ENCODE measurements at places on chromosomes 2 and 18.

DNA sequence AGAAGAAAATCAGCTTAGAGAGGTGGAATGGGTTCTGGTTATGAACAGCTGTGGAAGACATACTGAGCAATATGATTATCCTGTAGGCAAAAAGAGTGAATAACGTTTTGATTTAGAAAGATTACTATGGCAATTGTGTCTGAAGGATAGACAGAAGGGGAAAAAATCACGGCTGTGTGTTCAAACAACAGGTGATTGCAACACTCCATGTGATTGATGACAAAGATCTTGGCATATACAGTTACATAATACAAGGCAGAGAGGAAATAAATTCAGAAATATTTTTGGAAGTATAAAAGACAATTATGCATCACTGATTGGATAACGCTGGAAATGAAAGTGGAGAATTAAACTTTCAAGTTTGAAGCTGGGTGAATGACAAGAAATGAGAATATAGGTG, 58.5 kb upstream of the KCNJ3 start:
- no peak for DNase-seq

DNA sequence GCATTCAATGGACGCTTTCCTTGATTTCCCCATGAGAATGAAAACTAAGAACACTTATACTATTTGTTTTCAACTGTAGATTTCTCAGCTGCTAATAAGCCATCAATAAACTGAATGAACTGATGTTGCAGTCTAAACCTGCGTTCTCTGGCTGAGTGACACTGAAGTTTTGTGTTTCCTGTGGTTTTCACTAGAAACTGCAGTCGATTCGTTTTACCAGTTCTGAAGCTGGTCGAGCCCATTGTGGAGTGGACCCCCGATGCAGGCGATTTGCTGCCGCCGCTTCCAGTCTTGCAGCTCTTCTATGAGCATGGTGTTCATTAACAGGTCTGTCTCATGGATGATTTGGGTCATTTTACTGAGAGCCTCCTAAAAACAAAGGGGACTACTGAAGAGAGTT, 50.6 kb upstream of the STAT1 start:
- no peak for DNase-seq

DNA sequence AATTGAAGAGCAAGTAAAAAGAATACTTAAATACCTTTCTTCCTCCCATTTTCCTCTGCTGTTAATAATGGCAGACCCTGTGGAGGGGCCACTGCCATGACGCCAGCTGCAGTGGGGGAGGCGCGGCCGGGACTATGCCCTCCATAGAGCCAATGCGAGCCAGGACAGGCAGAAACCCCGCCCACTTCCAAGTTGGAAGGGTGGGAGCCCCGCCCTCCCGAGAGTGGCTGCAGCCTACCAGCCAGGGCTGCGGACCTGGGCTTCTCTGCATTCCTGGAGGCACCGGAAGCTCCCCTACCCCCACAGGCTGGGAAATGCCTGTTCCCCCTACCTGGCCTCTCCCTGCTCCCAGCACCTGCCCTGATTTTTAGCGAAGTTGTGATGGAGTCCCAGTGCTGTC, 439.4 kb upstream of the CDH19 start:
- DNase-seq = no peak

- DNase-seq = no peak
Observed at GRCh38 chr18:10893196-10893595, 256.2 kb downstream of the PIEZO2 start.

DNA sequence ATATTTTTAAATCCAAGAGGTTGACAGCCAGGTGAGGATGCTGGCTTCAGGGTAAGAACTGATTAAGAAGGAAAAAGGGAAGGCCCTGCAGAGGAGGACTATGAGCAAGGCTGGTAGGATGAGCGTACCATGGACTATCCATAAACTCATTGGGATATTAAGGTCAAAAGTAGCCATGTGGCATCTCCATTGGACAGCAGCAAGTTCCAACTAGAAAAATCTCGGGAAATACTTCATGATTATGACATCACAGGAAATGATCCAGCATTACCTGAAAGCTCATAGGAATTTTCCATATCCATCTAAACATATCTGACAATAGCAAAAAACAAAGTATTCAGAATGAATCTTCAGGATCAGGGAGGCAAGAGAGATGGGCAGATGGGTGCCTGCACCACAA, 34.2 kb downstream of the TGFA start:
- no peak for DNase-seq

- DNase-seq = no peak
Observed at GRCh38 chr2:9001778-9002177, 1.7 kb downstream of the MBOAT2 start.

DNA sequence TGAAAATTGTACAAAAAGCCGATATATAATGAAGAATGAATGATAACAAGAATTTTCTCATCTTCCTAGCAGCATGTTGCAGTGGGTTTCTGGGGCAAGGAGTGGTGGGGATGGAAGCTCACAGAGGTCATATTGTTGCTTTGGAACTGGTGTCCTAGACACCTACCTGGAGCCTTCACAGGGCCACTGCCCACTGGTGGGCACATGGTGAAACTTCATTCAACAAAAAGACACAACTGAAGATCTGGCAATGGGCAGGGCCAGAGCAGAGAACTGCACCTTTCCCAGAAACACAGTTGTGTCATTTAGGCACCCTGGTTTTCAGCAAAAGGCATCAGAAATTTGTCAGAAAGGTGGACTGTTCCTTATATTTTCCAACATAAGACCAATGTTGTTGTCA, 115.3 kb downstream of the FHOD3 start:
- no peak for DNase-seq

DNA sequence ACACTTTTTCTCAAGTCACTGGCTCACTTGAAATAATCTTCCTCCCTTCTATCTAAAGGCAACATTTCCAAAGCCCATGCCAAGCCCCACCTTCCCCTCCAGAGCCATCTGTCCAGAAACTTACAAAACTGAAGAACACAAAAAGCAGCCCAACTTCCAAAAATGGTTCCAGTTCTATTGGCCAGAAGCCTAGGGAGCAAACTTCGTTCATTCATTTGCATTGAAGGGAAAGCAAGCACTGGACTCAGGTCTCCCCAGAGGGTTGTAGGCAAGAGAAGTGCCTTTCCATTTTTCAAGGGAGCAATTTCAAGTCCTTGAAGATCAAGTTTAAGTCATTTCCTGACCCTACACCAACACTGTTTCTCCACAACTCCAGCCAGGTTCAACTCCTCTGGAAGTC, 585.0 kb downstream of the BCL11A start:
- no peak for DNase-seq

GRCh38 chr2:85900366-85900765, 11.6 kb upstream of the ST3GAL5 start:
- DNase-seq = no peak

DNA sequence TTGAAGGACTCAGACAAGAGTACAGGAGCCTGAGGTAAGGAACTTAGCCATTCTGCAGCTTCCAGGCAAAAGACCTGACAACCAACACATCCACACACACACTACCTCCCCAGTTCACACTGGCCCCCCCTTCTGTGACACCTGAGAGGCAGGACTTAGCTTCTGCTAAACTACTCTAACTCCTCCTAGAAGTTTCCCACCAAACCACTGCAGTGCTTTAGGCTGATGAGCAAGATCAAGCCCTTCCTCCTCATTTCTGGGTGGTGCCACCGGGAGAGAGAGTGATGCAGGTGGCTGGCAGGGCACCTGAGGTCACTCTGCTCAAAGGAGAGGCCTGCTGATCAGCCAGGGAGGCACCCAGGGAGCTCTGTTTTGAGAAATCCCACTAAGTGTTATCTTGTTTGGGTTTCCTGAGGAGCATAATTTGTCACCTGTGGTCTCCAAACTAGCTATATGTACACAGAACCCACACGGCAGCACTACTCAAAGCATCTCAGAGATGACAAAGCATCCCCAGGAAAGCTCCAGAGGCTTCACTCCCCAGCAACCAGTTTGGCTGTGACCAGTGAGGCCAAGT, 188.4 kb downstream of the MYO5B start:
- no peak for DNase-seq

Measured in G401 (cell line).